ENCODE measurements at places on chromosomes 6 and 20.

GRCh38 chr6:125300992-125301434 is 754 bp downstream of the HDDC2 start:
- no peak for DNase-seq

DNA sequence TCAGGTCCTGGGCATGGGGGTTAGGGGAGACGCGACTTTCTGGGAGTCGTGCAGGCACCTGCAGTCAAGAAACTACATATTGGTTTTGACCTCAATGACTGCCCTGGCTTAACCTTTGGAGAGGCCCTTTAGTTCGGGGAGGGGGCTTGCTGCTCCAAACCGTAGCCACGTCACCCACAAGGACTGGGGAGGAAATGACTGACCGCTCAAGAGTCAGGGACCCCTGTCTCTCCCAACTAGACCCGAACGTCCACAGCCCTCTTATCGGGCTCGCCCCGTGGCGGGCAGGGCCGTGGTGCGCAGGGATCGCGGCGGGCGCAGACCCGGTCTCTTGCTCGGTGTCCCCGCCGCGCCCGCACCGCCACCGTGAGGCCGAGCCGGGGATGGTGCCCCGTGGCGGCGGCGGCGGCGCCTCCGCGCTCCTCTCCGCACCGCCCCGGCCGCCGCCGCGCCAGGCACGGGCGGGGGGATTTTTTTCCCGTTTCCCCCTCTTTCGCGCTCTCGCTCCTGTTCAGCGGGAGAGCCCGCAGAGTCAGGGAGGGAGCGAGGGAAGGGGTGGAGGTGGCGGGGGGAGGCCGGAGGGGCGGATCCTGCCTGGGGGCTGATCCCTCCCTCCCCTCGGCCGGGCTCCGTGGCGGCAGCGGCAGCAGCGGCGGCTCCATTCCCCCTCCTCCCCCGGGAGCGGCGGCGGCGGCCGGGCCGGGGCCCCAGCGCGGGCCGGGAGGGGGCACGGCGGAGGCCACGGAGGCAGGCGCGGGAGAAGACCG is at the start of gene BRPF3:
BRPF3 (plus strand) TSS at position 632 of the 767 bp plus-strand sequence. CDS start 3,579 bp downstream, outside the sequence.
- peak; percentile 7 for DNase-seq

- peak; percentile 14 for DNase-seq
Measured at GRCh38 chr6:127069659-127070279, 48.7 kb upstream of the RSPO3 start.

- DNase-seq, result no peak
Measured at GRCh38 chr6:16067568-16067967, 61.3 kb upstream of the MYLIP start.

GRCh38 chr20:1336699-1337367 is 7.9 kb upstream of the SDCBP2 start:
- DNase-seq, result no peak

DNA sequence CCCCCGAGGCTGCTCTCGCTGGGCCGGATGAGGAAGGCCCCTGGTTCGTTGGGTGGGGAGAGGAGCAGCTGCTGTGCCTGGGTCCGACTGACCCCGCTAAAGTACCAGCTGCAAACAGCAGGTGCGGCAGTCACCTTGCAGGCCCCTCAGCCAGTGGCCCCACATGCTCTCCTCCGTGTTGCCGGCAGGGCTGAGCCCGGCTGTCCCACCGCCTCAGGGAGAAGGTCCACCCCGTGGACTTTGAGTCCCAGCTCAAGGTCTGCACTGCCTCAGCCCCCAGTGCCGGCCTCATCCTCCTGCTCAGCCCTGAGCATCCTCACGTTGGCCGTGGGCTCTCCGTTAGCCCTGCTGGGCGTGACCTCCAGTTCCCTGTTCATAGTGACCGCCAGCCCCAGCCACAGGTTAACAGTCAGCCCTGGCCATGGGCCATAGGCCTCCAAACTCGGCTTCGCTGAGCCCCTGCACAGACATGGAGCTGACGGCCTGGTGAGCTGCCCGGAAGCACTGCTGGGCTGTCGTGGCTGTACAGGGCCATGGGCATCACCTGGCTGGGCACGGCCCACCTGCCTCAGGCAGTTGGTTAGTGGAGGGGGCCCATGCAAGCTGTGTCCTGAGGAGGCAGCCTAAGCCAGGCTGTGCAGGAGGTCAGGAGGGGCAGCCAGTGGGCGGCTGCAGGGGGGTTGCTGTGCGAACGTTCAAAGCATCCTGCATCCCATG is 3.1 kb downstream of the SRMS start:
- DNase-seq, result no peak

GRCh38 chr6:150800674-150801314 is 64.7 kb upstream of the MTHFD1L start:
- no peak for DNase-seq

DNA sequence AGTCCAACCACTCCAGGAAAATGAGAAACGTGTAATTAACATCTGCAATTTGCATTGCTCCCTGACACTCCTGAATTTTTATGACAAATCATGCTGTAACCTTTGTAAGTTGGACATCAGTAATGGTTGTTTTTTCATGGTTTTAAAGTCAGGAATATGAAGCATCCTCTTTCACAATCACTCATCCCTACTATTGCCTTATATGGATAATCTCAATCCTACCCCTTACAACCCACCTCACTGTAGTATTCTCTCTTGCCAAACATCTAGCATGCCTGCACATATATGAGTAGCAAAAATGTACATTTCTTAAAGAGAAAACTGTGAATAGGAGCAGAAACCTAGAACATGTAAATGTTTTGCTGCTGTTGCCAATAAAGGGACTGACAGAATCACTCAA is 729.5 kb downstream of the KIF16B start:
- DNase-seq, result no peak

DNA sequence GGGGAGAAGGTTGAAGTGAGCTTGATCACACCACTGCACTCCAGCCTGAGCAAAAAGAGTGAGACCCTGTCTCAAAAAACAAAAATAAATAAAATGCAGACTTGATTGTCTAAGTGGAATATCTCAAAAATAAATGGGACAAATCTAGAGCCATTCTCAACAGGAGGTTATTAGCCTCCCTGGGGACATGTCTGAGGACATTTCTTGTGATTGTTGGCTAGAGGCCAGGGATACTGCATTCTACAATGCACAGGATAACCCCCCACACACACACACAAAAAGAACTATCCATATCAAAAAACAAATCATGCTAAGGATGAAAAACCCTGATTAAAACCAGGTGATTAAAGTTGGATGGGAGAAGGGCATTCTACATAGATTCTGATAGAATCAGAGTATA is 37.5 kb downstream of the FAM217A start:
- DNase-seq, result no peak

DNA sequence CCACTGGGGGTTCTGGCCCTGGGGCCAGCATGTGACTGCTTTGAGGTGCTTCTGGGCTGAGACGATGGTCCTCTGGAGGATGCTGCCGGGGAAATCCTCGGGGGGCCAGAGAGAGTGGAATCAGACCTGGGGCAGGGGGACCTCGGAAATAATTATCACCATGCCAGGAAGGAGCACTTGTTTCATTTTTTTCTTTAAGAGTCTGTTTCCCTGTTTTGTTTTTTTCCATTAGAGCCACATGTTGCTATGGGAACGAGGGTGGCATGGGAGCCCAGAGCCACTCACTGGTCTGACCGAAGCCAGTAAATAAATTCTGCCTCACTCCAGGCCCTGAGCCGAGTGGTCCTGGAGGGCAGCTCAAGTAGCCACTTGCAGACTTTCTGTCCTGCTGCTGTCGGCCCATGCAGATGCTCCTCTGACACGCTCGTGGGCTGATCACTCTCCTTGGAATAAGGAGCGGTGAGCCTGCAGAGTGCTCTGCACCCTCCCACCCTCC is 365.1 kb downstream of the ZFAND3 start:
- no peak for DNase-seq

- DNase-seq, result no peak
Measured at GRCh38 chr6:130377371-130377770, 11.6 kb downstream of the TMEM200A start.

- DNase-seq, result no peak
Measured at GRCh38 chr20:35443003-35443402, 5.0 kb upstream of the GDF5 start.

- DNase-seq, result no peak
Measured at GRCh38 chr6:35522660-35523658, 10.3 kb upstream of the TULP1 start.

DNA sequence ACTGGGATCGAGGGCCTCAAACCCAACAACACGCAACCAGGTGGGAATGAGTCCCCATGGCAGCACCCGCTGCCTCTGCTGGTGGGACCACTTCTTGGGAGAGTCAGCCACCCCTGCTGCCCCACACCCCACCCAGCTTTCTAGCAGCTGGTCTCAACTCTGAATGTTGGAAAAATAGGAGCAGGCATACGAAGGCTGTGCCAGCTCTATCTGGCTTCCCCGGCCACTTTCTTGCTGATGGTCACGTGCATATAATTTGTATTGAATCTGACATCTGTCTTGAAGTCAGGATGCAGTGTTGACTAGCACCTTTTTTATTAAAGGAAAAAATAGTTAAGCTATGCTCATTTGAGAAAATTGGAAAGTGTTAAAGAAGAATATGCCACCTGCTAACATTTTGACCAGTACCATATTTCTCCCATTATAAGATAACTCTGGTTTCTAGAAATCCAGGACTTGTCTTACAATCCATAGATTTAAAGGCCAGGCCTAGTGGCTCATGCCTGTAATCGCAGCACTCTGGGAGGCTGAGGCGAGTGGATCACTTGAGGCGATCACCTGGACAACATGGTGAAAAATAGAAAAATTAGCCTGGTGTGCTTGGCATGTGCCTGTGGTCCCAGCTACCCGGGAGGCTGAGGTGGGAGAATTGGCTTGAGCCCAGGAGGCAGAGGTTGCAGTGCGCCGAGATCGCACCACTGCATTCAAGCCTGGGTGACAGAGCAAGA is 26.9 kb upstream of the MAPRE1 start:
- DNase-seq, result no peak

- no peak for DNase-seq
Measured at GRCh38 chr6:170035901-170036304, 255.0 kb downstream of the DLL1 start.

GRCh38 chr6:90484903-90485302 is 102.0 kb downstream of the MAP3K7 start:
- DNase-seq, result no peak

- DNase-seq, result no peak
Measured at GRCh38 chr20:20549267-20549612, 163.2 kb downstream of the RALGAPA2 start.

DNA sequence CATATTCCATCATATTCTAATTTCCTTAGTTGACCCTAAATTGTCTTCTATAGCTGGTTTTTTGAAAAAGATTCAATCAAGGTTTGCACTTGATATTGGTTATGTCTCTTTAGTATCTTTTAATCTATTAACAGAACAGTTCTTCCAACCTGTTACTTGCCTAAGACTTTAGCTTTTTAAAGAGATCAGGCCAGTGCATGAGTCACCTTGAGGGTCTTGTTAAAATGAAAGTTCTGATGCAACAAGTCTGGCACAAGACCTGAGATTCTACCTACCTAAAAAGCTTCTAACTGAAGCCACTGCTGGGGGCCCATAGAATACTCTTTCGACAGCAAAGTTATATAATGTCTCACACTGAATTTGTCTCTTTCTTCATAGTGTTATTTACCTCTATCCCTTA is 3.2 kb downstream of the USP45 start:
- no peak for DNase-seq

DNA sequence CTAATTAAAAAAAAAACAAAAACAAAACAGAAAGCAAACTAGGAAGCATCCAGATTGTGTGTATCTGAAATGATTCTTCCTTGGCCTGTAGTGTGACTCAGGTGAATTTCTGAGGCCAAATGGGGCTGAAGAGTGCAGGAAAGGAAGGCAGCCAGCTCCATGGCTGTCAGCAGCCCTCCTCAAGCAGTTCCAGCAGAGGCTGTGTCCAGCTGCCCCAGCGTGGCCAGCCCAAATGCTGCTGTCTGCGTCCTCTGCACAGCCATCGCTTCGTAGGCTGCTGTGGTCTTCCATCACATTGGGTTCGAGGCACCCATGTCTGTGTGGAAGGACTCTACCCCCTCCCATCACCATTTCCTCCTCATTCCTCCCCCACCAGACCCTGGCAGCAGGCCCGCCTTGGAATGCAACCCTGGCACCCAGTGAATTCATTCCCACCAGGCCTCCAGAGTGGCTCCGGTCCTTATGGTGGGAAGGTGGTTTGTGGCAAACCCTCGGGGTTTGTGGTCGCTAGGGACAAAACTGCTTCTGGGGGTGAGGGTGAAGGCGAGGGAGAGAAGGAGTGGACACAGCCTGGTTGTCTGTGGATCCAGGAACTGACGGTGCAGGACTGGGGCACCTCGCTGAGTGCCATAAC is 81.5 kb downstream of the MYLK4 start:
- no peak for DNase-seq

- no peak for DNase-seq
Measured at GRCh38 chr20:25053255-25054031, 4.5 kb downstream of the ACSS1 start.

- no peak for DNase-seq
Measured at GRCh38 chr20:58236612-58237317, 8.3 kb upstream of the ANKRD60 start.

- DNase-seq, result no peak
Measured at GRCh38 chr6:21937466-21937865, 343.9 kb downstream of the SOX4 start.

GRCh38 chr6:143937668-143937970 is 70.4 kb downstream of the PLAGL1 start:
- DNase-seq, result no peak

Measured in kidney epithelial cell (primary cell).